ENCODE measurements at places on chromosomes 4 and X.

DNA sequence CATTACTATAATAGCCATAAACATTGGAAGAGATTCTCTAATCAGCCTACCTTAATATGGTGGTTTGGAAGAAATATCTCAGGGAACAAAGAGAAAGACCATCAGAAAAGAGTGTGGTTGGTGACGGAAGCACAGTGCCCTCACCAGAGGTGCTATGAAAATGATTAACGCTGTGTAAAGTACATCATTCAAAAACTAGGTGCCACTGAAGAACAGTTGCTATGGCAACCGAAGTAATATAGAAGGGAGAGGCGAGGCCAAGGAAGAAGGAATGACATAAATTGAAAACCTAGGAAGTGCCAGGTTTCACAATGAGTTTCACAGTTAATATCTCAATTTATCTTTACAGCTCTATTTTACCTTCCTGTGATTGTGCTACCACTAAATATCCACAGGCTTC, 57.0 kb upstream of the ARSJ start:
- DNase-seq: no peak
- no peak overlapping the region for H3K4me3 ChIP-seq
- no peaks in the 10 kb centered on the region for H3K36me3 ChIP-seq
- peaks cover 9% of the 10 kb centered on the region for H3K4me1 ChIP-seq

DNA sequence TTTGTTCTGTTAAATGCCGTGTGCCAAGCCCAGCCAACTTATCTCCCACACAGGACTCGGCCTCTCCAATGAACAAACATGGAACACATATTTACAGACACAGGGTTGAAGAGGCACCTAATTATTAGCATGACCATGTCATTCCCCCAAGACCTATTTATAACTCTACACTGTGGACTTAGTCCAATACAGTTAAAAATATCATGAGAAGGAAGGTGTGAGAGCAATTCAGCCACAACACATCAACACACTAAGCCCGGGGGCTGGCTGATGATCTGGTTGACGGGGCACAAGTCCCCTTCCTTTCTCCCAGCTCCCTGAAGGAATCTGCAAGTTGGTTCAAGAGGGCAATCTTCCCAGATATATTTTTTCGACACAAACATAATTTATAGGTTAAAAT, 28.1 kb downstream of the MANBA start:
- no peak overlapping the region for H3K4me3 ChIP-seq
- H3K4me1 ChIP-seq: peaks cover 4% of the 10 kb centered on the region
- DNase-seq: no peak
- no peaks in the 10 kb centered on the region for H3K36me3 ChIP-seq
- H3K27ac ChIP-seq: no peak overlapping the region

- no peak overlapping the region for H3K4me3 ChIP-seq
- no peaks in the 10 kb centered on the region for H3K4me1 ChIP-seq
- peaks cover under 1% of the 10 kb centered on the region for H3K36me3 ChIP-seq
Measured at GRCh38 chrX:50805276-50805675, 8.7 kb downstream of the SHROOM4 start.

DNA sequence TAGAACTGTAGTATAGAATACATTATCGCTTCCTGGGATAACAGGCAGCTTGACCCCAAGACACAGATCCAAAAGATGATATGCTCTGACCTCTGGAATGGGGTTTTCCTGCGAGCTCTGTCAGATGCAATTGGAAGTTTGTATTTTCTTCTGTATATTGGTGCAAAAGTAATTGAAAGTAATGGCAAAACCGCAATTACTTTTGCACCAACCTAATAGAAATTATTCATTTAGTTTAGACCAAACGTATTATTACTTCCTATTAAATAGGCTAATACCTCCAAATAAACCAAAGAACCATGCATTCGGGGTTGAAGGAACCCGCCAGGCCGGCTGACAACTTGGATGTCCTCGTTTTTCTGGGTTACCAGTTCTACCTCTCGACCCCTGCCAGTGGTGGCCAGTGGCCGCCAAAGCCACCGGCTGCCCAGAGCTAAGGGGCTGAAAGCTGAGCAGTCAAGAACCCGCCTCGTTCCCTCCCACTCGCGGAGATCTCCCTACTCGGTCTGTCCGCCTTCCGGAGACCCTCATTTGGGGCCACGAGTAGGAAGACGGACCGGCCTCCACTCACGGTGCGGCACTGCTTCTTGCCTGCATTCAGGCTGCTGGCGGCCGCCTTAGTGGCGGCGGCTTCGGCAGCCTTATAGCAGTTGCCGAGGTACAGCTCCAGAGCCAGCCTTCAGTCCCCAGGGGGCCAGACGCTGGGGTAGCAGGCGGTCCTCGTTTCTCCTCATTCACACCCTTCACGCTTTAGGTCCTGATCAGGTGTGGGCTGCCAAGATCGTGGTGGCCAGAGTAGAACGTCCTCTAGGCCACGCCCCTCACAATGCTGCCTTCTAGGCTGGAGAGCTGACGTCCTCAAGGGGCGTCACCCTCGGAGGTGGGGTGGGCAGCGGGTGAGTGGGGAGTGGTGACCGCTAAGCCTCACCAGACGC, 121.9 kb downstream of the RBMX2 start:
- no peak for DNase-seq
- no peak overlapping the region for H3K27ac ChIP-seq
- H3K27me3 ChIP-seq: peaks cover 6% of the 10 kb centered on the region
- peak overlapping the region; percentile 58 for H3K4me3 ChIP-seq
- peaks cover 2% of the 10 kb centered on the region for H3K4me1 ChIP-seq

GRCh38 chrX:56813318-56813837, 84.3 kb downstream of the NBDY start:
- H3K27ac ChIP-seq: peak overlapping the region; percentile 99
- H3K27me3 ChIP-seq: no peaks in the 10 kb centered on the region
- H3K4me1 ChIP-seq: peaks cover 37% of the 10 kb centered on the region
- DNase-seq: no peak
- peak overlapping the region; percentile 93 for H3K4me3 ChIP-seq

DNA sequence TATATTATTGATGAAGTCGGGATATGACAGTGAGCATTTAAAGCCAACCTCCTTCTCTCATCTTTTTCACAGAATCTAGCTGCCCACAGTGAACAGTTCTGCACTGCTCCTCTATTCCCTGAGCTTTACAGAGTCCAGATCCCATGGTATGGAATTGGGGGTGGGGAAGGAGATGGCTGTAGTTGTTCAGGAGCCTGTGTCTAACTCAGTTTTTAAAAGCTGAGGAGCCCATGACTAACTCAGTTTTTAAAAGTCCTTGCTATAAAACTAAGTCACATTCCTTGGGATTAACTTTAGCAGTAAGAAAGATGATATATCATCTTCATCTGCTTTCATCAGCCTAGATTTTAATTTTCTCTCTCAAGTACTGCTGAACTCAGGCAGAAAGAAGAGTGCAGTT, 96.4 kb upstream of the STIM2 start:
- DNase-seq: no peak
- no peak overlapping the region for H3K4me3 ChIP-seq
- H3K27me3 ChIP-seq: no peaks in the 10 kb centered on the region
- no peaks in the 10 kb centered on the region for H3K4me1 ChIP-seq
- H3K36me3 ChIP-seq: peaks cover 9% of the 10 kb centered on the region
- H3K27ac ChIP-seq: no peak overlapping the region

DNA sequence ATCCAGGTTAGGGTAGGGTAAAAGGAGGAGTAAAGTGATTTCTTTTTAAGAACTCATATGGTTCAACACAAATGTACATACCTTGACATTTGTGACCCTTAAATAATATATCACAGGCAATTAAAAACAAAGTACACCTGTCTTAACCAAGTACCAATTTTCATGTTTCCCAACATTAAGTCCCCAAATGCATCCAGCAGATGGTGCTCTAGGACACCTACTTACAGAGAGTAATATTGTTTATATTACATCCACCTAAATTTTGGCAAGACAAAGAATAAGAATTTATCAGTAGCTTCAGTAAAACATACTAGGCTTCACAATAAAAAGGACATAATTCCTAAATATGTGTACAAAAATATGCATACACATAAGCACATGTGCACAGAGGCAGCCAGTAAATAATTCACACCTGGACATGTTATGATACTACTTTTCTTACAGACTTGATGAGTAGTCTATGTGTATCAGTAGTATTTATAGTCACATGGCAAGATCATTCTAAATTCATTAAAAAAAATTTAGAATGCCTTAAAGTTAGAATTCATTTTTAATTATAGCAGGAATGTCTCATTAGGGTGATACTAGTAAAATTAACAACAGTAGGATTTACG, 219.7 kb downstream of the DCLK2 start:
- H3K4me3 ChIP-seq: no peak overlapping the region
- no peaks in the 10 kb centered on the region for H3K36me3 ChIP-seq
- no peaks in the 10 kb centered on the region for H3K4me1 ChIP-seq
- no peaks in the 10 kb centered on the region for H3K27me3 ChIP-seq
- no peak overlapping the region for H3K27ac ChIP-seq

GRCh38 chr4:80091184-80091583, 18.2 kb upstream of the ANTXR2 start:
- peaks cover 4% of the 10 kb centered on the region for H3K36me3 ChIP-seq
- H3K27ac ChIP-seq: no peak overlapping the region
- H3K27me3 ChIP-seq: peaks cover 14% of the 10 kb centered on the region
- H3K4me1 ChIP-seq: peaks cover 6% of the 10 kb centered on the region

DNA sequence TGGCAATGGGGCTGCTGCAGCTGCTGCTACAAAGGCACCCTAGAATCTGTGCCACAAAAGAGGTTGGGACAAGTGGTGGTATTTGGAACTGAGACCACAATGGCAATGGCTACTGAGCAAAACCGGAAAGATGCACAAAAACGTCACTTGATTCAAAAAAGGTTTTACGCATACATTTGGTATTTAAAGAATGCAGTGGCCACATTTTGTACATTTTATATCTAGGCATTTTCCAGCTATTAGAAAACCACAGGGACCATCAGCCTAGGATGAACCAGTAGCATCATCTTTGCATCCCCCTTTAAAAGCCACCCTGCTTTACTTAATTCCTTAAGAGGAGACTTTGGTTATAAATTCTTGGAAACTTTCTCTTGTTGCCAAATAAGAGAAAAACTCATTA, 104.8 kb upstream of the CXCL13 start:
- no peak overlapping the region for H3K27ac ChIP-seq
- no peak overlapping the region for H3K4me3 ChIP-seq
- DNase-seq: no peak
- H3K36me3 ChIP-seq: no peaks in the 10 kb centered on the region
- no peaks in the 10 kb centered on the region for H3K4me1 ChIP-seq

DNA sequence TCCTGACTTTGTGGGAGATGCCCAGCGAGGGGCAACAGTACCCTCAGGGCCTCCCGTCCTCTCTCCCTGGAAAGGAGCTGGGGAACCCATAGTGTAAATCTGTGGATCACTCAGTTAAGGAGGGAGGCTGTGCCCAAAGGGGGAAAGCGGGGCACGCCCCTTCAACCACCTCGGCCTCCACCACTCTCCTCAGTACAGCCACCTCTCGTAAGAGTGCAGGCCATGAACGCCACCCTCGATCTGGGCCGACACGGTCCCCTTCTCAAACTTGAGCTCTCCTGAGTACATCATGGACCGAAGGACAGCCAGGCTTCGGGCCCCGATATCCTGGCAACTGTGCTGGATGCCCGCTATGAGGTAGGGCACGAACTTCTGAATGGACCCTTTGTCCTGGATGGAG, 221.8 kb upstream of the ATP6AP2 start:
- H3K4me3 ChIP-seq: no peak overlapping the region
- no peak overlapping the region for H3K27ac ChIP-seq
- H3K27me3 ChIP-seq: no peaks in the 10 kb centered on the region
- no peaks in the 10 kb centered on the region for H3K36me3 ChIP-seq

GRCh38 chr4:21885770-21886169, 62.8 kb downstream of the KCNIP4 start:
- no peaks in the 10 kb centered on the region for H3K27me3 ChIP-seq
- H3K4me1 ChIP-seq: no peaks in the 10 kb centered on the region
- DNase-seq: no peak
- H3K36me3 ChIP-seq: no peaks in the 10 kb centered on the region

DNA sequence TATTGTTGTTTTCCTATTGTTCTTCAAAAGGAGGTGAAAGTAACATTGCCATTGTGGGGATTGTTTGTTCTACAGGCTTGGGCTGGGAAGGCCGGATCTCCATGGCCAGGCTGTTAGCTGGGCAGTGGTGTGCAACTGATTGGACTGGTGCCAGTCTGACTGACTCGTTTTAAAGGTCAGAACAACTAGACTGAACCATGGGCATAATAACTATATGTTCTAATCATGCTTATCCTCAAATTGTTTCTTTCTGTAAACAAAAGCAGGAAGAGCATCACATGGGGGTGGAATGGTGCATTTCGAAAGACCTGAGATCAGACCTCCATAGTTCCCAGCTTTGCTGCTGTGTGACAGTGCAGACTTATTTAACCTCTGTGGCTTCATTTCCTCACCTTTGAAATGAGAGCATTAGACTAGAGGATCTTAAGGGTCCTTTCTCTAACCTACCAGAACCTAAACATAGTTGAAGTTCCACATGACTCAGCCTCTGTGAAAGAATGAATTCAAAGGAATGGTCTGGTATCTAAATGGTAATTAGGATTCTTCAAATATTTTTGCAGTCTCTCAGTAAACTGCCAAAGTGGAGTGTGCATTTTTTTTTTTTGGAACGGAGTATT, 66.7 kb upstream of the PGRMC2 start:
- H3K4me1 ChIP-seq: peaks cover 2% of the 10 kb centered on the region
- H3K27me3 ChIP-seq: peaks cover 5% of the 10 kb centered on the region
- H3K36me3 ChIP-seq: no peaks in the 10 kb centered on the region
- no peak for DNase-seq
- H3K27ac ChIP-seq: no peak overlapping the region
- H3K4me3 ChIP-seq: no peak overlapping the region

- H3K27ac ChIP-seq: no peak overlapping the region
- DNase-seq: no peak
- no peak overlapping the region for H3K4me3 ChIP-seq
- peaks cover 2% of the 10 kb centered on the region for H3K4me1 ChIP-seq
- peaks cover 15% of the 10 kb centered on the region for H3K27me3 ChIP-seq
Measured at GRCh38 chr4:141896687-141897086, 260.3 kb downstream of the IL15 start.

- H3K36me3 ChIP-seq: no peaks in the 10 kb centered on the region
- DNase-seq: no peak
- H3K27me3 ChIP-seq: no peaks in the 10 kb centered on the region
- no peak overlapping the region for H3K27ac ChIP-seq
- no peaks in the 10 kb centered on the region for H3K4me1 ChIP-seq
Measured at GRCh38 chrX:124269881-124270280, 62.6 kb upstream of the TEX13D start.

- H3K4me3 ChIP-seq: no peak overlapping the region
- H3K27ac ChIP-seq: no peak overlapping the region
- H3K36me3 ChIP-seq: peaks cover 2% of the 10 kb centered on the region
Measured at GRCh38 chrX:9532349-9532748, 67.5 kb downstream of the TBL1X start.

DNA sequence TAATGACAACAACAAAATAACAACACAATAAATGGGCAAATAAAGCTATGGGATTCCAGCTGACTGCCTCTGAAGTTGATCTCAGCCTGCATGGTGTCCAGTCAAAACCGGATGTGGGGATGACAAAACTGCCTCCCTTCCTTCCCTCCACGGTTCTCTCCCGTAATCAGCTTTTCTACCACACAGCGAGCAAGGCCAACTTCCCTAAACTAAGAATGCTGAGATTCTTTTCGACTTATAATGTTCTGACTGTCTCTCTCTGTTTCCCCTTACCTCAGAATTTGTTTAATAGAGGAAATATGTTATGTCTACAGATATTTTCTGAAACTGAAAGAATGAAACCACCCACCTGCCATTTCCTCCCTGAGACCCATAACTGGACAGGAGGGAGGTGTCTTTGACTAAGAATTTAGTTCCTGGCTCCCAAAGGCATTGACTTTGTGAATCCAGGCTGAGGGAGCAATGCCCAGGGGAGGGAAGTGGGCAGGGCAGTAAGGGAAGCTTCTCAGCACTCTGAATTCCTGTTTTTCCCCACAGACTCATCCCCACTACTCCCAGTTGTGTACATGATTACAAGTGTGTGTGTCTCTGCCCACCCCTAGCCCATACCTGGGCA, 1.0 kb upstream of the TLR1 start:
- H3K27me3 ChIP-seq: no peaks in the 10 kb centered on the region
- H3K4me3 ChIP-seq: peak overlapping the region; percentile 93
- peaks cover 5% of the 10 kb centered on the region for H3K36me3 ChIP-seq
- peaks cover 22% of the 10 kb centered on the region for H3K4me1 ChIP-seq
- DNase-seq: no peak

All from T-helper 17 cell (primary cell).